ENCODE measurements at places on chromosomes 5 and 9.
A peak's percentile ranks its signal among the peaks of the same experiment; 100 is the strongest.

- peak; percentile 70 for DNase-seq
Observed at GRCh38 chr5:139481580-139482049, 943 bp downstream of the STING1 start.

- no peak for DNase-seq
Observed at GRCh38 chr5:82418608-82418950, 140.4 kb upstream of the RPS23 start.

GRCh38 chr9:98538203-98538602 is 170.5 kb downstream of the GABBR2 start:
- DNase-seq: no peak

- DNase-seq: no peak
Observed at GRCh38 chr5:35066260-35066795, 18.6 kb upstream of the AGXT2 start.

GRCh38 chr9:101536938-101537337 is 3.3 kb downstream of the RNF20 start:
- peak; percentile 7 for DNase-seq

DNA sequence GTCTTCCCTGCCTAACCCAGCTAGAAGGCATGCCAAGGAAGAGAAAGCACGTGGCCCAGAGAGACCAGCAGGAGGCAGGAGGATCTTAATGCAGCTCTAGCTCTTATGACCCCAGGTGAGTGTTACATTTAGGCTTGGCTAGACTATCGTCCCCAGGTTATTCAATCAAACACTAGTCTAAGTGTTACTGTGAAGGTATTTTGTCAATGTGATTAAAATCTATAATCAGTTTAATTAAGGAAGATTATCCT is 483.7 kb downstream of the BNC2 start:
- DNase-seq: no peak

- DNase-seq: peak; percentile 16
Observed at GRCh38 chr5:131068893-131069643, 96.0 kb downstream of the HINT1 start.
